ENCODE measurements at places on chromosomes 7 and 10.

- no peak for DNase-seq
Measured at GRCh38 chr10:93992400-93993030, 1.2 kb upstream of the PLCE1 start.

- DNase-seq, result no peak
Measured at GRCh38 chr7:138944592-138944991, 36.6 kb downstream of the KIAA1549 start.

GRCh38 chr10:131819241-131820072 is 81.4 kb upstream of the PPP2R2D start:
- no peak for DNase-seq

GRCh38 chr7:148738737-148739535 is 40.2 kb downstream of the CUL1 start:
- no peak for DNase-seq

- no peak for DNase-seq
Measured at GRCh38 chr7:117807676-117808075, 65.6 kb downstream of the CTTNBP2 start.

DNA sequence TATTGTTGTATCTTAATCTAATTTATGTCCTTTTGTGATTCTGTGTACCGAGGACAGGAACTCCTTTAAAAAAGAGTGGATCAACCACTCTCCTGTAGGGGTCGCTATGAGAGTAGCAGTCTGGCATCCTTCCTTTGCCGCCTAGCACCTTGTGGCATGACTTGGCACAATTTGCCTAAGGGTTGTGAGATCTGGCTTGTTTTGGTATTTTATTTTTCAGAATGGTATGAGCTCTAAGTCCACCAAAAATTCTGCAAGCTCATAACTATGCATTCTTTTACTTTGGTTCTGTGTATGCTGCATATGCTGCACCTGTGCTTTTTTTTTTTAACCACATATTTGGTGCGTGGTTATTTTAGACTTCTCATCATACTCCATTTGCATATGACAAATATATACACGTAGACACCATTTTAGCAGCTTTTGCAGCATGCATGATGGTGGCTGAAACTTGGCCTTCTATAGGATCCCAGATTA is 112.8 kb downstream of the CDK14 start:
- no peak for DNase-seq

- DNase-seq, result no peak
Measured at GRCh38 chr10:79241990-79242619, 105.2 kb upstream of the PPIF start.

GRCh38 chr7:107077699-107078516 is 33.4 kb downstream of the PRKAR2B start:
- DNase-seq, result no peak

DNA sequence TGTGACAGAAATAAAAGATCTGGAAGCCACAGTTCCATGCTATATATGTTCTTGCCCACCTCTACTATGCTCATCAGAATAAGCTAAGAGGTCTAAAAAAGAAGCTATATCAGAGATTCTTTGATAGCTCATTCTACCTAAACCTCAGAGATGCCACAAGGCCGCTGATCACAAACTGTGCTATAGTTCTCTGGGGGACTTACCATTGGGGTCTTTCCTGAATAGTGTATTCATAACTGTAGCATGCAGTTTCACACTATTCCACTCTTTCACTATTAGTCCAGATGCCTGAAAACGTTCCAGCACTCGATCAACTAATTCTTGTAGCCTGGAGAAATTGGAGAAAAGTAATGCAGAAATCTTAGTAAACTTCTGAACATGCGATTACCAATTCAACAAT is 44.5 kb upstream of the SPOCK2 start:
- DNase-seq, result no peak
